CD4-positive, CD25-positive, alpha-beta regulatory T cell (primary cell): ENCODE measurements at places on chromosomes 3 and 15. TPM values are rescaled to one million over a fixed set of nuclear protein-coding genes. Genes with fewer than 3 reads are reported as not detected.

DNA sequence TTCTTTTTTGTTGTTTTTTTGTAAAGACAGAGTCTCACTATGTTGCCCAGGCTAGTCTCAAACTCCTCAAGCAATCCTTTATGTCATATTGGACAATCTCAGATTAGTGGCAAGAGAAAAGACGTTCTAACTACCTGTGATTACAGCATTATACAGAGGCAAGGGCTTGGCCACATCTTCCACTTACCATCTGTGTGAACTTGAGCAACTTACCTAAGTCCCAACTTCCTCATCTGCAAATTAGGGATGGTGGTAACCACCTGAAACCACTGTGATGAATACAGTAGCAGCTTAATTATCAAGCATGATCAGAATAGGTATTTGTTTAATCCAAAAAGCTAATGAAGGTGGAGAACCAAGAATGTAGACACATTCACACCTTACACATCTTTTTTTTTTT, 16.1 kb downstream of the LRRC2 start:
- DNase-seq = no peak

Gene OR5H14
- polyA plus RNA-seq = not detected

- DNase-seq = no peak
These were observed 5.5 kb downstream of the ADGRG7 start for GRCh38 chr3:100614941-100615340.

DNA sequence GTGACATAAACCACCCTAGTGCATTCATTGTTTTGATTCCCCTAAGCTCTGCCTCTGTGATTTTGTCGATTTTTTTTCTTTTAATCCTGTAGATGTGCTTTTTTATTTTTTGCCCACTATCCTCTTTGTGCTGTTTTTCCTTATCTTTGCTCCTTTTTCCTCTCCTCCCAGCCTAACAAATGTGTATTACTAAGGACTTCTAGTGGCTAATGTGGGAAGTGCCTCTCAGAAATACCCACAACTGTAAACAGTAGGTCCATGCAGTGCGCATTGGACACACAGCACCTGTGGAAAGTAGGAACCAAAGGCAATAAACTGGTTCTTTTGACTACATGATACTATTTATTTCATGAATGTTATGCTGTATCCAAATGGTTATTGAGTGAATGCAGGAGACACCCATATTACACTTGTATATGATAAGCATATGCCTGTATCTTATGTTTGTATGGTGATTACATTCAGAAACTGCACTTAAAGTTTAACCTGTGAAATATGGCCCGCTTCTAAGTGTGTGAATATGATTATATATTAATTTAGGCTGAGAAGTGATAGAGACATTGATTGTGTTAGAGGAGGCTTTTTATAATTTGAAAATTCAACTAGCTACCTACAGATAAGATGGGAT, 147.8 kb downstream of the PLCL2 start:
- no peak for DNase-seq

GRCh38 chr3:127698286-127698685, 25.5 kb downstream of the ABTB1 start:
- no peak for DNase-seq

DNA sequence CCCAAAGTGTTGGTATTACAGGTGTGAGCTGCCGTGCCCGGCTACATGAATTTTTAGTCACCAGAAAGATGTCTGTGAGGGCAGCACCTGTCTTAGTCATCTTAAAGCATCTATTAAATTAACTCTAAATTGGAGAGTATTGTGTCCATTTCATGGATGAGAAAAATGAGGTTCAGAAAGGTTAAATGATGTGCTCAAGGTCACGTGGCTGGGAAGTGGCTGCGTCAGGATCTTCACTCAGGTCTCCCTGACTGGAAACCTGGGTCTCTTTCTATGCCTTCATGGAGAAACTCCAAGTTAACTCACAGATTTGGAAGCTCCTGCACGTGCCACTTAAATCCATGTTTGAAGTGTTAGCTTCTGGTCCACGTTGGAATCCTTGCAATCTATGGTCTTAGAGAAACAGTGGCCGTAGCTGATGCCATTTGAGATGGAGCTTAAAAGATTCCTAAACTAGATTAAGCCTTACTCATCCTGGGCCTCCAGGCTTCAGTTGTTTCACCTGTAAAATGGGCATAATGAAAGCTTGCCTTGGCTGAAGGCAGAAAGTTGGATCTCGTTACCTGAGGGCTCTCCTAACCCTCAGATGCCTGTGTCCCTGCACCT, 5.2 kb upstream of the TMEM40 start:
- no peak for DNase-seq

DNA sequence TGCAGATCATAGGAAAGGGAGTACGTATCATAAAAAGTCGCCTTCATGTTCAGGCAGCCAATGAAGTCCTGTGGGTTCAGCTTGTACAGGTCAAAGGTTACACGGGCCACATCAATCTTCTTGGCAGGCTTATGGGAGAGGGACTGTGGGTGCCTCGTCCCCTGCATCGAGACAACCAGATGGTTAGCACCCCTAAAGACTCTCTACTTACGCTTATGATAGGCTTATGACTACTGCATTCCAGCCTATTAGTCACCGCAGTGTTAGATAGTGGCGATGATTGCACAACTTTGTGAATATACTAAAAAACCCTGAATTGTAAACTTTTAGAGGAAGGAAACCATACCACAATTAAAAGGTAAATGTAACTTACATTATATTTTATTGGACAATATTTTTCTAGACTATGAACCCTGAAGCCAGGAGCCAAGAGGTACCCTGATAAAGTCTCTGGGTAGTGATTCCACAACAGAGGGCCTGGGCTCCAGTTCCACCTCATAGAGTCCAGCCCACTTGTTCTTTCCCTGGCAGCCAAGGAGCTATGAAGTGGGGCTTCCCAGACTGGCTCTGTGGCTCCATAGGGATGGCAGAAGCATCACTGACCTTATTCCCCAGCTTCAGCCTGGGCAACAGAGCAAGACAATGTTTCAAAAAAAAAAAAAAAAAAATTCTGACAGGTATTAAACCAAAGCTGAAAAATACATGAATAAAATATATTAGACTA, 2.5 kb upstream of the FANCD2 start:
- no peak for DNase-seq

Gene TEX55
- polyA plus RNA-seq = not detected

Gene BSN
- not detected for polyA plus RNA-seq

Gene SPTSSB
- polyA plus RNA-seq = not detected

GRCh38 chr15:43463507-43463906, 29.4 kb downstream of the TP53BP1 start:
- DNase-seq = no peak

GRCh38 chr3:57009367-57009766, 51.1 kb upstream of the SPATA12 start:
- DNase-seq = no peak

GRCh38 chr3:157237886-157238285, 77.9 kb upstream of the CCNL1 start:
- DNase-seq = no peak
